GM12864 (cell line): ENCODE measurements at places on chromosomes 3 and 15.

- DNase-seq: no peak
These were observed 377.5 kb downstream of the LRTM1 start for GRCh38 chr3:54550221-54550977.

- no peak for DNase-seq
These were observed 170.0 kb downstream of the SEMA6D start for GRCh38 chr15:47887241-47887800.

GRCh38 chr3:4821975-4822374 lies 157.3 kb upstream of the BHLHE40 start:
- no peak for DNase-seq

DNA sequence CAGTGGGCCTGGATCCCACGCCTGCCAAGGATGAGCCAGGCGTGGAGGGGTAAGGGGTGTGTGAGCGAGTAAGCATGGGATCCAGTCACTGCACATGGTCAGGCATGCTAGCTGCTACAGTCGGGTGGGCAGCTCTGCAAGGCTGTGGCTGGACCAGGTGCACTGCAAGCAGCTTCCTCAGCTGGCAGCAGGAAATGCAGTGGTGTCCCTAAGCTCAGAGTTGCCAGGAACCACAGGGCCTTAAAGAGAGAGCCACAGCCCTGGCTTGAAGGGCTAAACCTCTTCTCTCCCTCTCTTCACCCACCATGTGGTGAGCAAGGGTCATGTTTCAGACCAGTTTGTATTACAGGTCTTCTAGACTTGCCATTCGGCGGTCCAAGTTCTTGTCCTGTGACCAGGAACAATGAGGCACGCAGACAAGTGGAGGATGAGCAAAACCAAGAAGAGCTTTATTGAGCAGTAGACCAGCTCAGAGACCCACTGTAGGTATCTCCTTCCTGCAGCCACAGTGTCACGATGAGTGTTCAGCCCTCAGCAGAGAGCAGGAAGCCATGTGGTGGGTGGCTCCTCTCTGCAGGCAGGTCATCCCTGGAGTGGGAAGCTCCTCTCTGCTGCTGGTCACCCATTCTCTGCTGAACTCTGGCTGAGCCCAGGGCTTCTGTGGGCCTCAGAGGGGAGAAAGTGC lies 511.9 kb downstream of the PYDC2 start:
- DNase-seq: no peak

DNA sequence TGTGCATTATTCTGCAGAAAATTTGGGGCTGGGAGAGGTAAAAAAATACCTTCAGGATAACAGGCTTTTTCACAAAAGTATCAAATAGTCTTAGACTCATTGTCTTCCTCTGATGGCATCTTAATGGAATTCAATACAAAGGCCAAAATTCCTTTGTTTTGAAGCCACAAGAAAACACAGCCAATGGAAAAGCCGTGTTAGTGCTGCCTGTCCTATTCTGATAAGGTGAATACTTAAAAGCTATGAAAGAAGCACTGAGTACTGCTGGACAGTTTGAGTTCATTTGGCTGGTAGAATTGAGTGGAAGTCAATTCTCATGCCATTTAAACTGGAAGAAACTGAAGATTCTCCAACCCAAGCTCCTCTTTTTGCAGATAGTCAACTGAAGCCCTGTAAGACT lies 395.3 kb upstream of the TPRG1 start:
- no peak for DNase-seq

GRCh38 chr3:158808697-158809096 lies 6.8 kb downstream of the MFSD1 start:
- no peak for DNase-seq

GRCh38 chr15:69652751-69653305 lies 200.2 kb downstream of the RPLP1 start:
- no peak for DNase-seq

- no peak for DNase-seq
These were observed 76.6 kb downstream of the LRRFIP2 start for GRCh38 chr3:37097776-37098175.

DNA sequence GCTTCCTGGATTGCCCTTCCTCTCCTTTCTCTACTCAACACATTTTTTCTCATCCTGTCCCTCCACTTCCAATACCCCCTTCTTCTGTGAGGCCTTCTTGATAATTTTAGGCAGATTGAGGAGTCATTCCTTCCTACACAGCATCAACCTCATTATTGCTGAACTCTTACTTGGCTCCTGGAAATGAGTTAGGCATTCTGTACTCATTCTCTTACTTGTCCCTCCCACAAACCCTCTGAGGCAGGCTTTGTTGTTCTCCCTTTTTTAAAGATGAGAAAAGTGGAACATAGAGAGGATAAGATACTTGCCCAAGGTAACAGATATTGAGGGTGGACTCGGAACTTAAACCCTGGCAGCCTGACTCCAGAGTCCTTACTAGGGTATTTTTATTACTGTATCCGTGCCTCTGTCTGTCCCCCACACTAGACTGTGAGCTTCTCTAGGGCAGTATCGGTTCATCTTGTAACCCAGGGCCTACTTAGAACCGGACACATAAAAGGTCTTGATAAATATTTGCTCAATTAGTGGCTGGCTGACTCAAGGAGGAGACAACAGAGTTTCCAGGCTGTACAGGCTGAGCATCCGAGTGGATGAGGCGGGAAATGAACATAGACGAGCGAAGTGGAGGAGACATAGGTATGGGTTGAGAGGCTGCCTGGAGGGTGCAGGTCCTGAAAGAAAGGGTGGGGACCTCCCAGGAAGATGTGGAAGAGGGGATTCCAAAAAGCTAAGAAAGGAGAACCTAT lies 148.7 kb upstream of the ATP2B2 start:
- DNase-seq: no peak

DNA sequence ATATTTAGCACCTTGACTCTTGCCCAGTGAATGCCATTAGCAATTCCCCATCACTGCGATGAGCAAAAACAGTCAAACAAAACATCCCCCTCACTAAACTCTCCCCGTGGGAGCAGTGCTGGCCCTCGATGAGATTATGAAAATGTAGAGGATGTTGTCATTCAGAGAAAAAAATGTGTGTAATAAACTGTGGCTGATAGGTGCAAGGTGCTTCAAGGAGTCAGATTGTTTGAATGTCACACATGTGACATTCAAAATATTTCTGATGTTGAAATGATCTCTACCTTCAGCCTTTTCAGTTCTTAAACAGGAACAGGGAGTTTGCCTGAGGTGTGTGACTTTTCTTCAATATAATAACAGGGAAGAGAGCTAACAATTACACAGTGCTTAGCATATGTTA lies 281.8 kb upstream of the TRIM42 start:
- no peak for DNase-seq

GRCh38 chr3:15535732-15536131 lies 14.2 kb upstream of the COLQ start:
- no peak for DNase-seq

- no peak for DNase-seq
These were observed 6.4 kb downstream of the C3orf52 start for GRCh38 chr3:112092496-112093179.

GRCh38 chr3:14404631-14405359 lies 2.4 kb downstream of the SLC6A6 start:
- no peak for DNase-seq

GRCh38 chr15:38528294-38528693 lies 36.3 kb downstream of the RASGRP1 start:
- DNase-seq: no peak

DNA sequence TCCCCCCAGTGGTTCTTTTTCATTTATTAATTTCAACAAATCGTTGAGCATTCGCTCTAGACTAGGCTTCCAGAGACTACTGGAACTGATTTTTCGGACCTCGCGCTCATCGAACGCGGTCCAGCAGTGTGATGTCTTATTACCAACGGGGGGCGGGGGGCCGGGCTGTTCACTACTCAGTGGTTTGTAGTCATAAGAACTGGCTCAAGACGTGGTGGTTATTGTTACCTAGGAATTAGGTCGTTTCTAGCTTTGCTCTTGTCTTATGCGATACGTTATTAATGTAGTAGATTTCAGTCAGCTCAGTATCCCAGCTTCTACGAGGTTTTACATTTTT lies 858 bp downstream of the RBM5 start:
- no peak for DNase-seq

GRCh38 chr3:171991166-171991565 lies 48.2 kb upstream of the FNDC3B start:
- DNase-seq: no peak

GRCh38 chr15:77857419-77857818 lies 220.1 kb downstream of the TBC1D2B start:
- no peak for DNase-seq
